Smooth muscle cell of the pulmonary artery (primary cell): ENCODE measurements at places on chromosomes 12 and 14. TPM values are rescaled to one million over a fixed set of nuclear protein-coding genes. Genes with fewer than 3 reads are reported as not detected.

CD27 gene
- total RNA-seq = not detected in 2 replicates

OTX2 gene
- total RNA-seq = not detected in 2 replicates

KRT75 gene
- total RNA-seq = not detected in 2 replicates

CLEC12A gene
- total RNA-seq = not detected in 2 replicates

RAN gene
- 532 and 650 TPM in 2 replicates for total RNA-seq

CCDC197 gene
- not detected in 2 replicates for total RNA-seq

SERPINA3 gene
- total RNA-seq = 9.7 and 37.5 TPM in 2 replicates

TSHR gene
- total RNA-seq = under 0.01 TPM in 1 of 2 replicates, not detected in the other

IGFBP6 gene
- total RNA-seq = 417 and 460 TPM in 2 replicates

CCDC175 gene
- not detected in 2 replicates for total RNA-seq
